ENCODE measurements at places on chromosomes 5 and 9.
A peak's percentile ranks its signal among the peaks of the same experiment; 100 is the strongest.

GRCh38 chr9:114060070-114060469, 18.0 kb downstream of the AMBP start:
- no peak for DNase-seq

DNA sequence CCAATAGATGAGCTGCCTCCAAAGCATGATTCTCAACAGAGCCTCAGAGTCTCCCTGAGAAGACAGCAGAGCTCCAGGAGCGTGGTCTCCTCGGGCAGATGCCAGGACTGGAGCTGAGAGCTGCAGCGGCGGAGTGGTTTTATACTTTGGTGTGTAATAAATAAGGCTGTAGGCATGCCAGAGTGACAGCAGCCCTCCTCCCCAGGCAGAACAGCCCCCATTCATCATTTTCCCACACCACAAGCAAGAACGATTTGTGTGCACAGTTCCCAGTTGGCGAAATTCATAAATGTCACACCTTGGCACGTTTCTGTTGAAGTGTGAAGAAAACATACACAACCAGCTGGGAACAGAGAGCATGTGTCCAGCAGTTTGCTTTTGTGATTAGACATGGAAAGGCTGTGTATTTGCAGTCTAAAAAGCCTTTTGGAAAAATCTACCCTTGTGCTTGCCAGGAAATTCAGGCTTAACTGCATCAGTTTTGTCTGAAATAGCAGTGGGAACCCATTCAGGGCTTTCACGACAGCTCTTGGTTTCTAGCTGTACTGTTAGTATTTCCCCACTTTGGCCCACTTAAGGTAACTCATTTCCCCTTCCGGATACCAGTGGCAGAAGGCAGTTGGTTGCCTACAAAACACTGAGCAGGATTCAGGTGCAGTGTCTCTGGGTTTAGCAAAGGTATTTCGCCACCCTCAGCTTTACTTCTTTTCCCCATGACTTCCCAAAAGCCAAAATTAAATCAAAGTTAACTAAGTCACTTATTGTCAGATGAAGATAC, at the start of gene C1QTNF3:
Gene C1QTNF3, minus strand, starts transcription at position 115 of the 778 bp plus-strand sequence. Its CDS starts 88 bp downstream, at position 27.
- no peak for DNase-seq

- no peak for DNase-seq
Measured at GRCh38 chr9:120109242-120109641, 470.7 kb downstream of the CDK5RAP2 start.

DNA sequence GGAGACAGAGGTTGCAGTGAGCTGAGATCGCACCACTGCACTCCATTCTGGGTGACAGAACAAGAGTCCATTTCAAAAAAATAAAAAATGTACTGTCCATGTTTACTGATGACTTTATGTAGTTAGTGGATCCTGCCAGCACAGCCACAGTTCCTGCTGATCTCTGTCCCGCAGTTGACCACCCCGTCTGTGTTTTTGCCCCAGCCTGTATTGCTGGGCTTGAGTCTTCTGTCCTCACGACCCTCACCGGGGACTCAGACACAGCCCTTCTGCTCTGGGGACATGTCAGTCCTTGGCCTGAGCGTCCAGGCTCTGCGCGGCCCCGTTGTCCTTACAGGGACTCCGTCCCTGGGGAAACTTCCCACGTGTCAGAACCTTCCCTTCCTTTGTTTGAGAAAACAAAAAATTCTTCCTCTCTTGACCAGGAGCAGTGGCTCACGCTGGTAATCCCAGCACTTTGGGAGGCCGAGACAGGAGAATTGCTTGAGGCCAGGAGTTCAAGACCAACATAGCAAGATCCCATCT, 14.5 kb downstream of the SURF6 start:
- DNase-seq = no peak

DNA sequence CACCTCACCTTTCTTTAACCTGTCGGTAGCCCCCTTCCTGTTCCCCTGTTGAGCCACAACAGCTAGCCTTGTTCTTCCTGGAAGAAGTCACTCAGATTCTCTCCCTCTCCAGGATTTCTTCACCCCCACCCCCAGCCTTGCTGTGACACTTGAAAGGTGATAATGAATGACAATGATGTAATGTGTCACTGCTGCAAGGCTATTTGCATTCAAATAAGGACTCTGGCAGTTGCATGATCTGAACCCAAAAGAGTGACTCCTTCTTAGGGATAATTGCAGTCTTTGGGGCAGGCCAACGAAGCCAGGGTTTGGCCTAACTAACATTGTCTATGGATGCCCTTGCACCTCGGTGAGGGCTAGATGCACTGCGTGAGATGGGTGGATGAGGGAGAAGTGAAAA, 154.4 kb upstream of the CLINT1 start:
- no peak for DNase-seq

GRCh38 chr9:75148561-75148960, 60.2 kb downstream of the OSTF1 start:
- peak; percentile 89 for DNase-seq

GRCh38 chr9:72464857-72465592, 56.4 kb upstream of the TMC1 start:
- DNase-seq = no peak

- no peak for DNase-seq
Measured at GRCh38 chr9:91150273-91150997, 211.3 kb downstream of the AUH start.

DNA sequence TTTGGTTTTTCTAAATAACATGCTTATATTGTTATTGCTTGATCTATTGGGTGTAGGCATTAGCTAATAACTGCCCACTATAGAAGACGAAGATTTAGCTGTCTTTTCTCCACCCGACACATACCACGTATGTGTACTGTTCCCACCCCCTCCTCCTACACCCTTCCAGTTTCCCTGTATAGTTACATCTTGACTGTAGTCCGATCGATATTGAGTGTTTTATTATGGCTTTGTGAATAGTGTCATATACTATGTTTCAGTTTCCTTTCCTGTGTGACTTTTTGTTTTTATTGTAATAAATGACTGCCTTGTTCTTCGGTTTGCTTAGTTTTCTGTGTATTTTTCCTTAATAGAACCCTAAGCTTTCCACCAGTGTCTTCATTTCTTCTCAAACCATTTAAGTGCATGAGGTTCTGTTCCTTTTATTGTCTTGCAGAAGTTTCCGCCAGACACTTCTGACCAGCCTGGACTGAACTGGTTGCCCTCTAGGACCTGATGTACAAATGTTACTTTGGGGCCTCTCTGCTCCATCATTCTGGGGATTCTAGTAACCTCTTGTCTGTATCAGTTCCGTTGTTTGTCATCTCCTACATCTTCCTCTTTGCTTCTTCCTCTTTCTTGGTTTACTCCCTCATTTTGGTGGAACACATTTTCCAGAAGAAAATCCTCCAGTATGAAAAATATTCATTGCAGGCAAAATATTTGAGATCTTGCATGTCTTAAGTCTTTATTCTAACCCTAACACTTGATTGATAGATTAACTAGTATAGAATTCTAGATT, 61.8 kb downstream of the PRKACG start:
- DNase-seq = peak; percentile 38

GRCh38 chr5:150206098-150206778, 16.4 kb downstream of the SLC6A7 start:
- DNase-seq = no peak

DNA sequence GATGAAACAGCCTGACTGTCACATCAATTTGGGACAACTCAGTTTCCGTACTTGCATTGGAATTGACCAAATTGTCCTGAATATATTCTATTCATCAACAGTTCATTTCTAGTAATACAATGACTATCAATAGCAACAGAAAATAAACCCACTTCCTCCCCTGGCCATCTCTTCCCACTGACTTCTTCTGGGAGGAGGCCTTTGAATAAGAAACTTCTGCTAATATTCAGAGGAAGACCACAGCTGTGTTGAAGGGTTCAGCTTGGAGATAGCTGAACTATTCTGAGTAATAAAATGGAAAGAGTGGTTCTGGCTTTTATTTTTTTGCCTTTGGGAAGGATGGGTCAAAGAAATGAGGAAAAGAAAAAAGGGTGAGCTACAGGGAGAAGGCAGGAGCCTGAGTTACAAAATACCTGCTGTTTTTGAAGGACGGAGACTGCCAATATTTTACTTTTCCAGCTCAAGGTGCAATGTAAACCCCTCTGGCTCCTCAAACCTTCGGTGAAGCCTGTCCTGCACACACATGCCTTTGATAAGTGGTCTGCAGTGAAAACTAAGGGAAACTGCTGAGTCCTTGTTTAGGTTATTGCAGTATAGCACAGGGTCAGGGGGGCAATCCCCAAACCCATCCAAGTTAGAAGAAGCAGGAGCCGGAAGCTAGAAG, 29.9 kb downstream of the FYB1 start:
- DNase-seq = peak; percentile 47

- DNase-seq = no peak
Measured at GRCh38 chr5:159353661-159354252, 23.5 kb upstream of the IL12B start.

DNA sequence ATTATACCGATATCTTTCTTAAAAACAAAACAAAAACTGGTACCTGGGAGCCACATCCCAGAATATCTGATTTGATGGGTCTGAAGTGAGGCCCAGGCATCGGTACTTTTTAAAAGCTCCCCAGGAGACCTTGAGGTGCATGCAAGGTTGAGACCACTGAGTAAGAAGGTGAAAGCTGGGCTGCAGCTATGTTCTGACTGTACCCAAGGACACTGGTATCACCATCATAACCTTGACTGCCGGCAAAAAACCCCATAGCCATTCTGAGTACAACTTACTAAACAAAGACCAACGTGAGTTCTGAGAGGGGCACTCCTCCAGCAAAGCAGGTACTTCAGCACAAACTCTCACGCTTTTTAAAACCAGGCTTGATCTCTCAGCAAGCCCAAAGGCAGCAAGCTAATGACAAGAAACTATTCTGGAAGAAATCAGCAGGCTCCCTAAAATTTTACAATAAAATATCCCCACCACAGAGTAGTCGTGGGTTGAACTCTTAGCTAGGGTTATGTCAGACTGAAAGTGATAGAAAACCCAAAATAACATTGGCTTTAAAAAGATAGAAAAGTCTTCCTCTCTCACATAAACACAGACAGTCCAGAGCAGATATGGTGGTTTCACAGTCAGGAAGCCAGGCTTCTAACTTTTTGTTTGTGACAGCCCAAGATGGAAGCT, 263.9 kb downstream of the SAXO1 start:
- no peak for DNase-seq

DNA sequence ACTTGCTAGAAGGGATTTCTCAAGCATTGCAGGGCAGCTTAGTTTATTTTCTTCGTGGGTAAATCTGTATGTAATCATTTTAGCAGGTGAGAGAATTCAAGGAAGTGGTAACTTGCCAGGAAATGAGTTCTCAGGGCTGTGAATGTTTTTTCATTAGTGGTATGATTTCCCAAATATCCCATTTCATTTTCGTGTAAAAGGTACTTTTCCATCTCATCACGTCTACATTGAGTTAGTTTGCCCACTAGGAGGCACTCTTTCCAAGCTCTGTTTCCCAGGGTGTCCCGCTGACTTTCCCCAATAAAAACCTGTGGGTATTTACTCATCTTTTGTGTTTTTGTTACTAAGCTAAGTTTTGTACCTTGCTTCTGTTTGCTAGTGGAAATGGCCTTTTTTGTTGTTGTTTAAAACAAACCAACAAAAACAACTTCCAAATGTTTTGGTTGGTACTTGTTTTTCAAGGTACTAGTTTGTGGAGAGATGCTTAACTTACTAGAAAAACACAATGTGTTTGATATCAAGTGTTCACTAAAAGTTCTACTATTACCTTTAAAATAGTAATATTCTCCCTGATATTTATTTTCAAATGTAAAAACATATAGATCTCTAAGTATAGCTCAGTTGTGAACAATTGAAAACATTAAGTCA, 373.6 kb downstream of the ADGRV1 start:
- DNase-seq = peak; percentile 45

DNA sequence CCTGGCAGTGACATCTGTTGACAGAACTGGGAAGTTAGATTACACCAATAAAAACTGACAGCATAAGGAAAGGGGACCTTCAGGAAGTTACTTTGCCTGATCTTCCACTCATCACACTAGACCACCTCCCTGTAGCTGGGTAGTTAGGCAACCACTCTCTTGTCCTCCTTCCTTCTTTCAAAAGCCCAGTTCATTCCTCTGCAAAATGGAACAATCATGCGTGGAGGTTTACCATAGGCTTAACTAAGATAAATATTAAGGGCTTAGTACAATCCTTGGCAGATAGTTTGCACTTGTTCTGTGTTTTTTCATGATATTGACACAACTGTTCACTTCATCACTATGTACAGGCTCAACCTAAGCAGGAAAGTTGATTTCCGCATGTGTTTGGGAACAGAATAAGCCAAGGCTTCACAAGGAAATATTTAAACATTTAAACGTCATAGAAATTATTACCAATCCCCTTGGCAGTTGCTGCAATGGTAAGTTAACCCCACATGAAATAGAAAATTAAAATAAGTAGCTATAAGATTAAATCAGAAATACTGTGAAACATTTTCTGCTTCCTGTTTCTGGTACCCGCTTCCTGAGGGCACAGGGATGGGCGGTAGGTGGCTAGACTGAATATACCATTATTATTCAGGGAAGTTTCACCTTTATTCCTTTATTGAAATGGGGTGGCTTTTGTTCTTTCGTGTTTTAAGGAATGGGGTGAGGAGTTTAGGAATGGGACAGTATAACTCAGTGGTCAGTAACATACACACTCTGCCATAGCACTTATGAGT, 9.9 kb upstream of the PTGER4 start:
- DNase-seq = no peak

GRCh38 chr5:115246361-115246991, 16.2 kb downstream of the PGGT1B start:
- DNase-seq = peak; percentile 33

GRCh38 chr5:66881480-66882161, 285.4 kb downstream of the MAST4 start:
- DNase-seq = no peak

DNA sequence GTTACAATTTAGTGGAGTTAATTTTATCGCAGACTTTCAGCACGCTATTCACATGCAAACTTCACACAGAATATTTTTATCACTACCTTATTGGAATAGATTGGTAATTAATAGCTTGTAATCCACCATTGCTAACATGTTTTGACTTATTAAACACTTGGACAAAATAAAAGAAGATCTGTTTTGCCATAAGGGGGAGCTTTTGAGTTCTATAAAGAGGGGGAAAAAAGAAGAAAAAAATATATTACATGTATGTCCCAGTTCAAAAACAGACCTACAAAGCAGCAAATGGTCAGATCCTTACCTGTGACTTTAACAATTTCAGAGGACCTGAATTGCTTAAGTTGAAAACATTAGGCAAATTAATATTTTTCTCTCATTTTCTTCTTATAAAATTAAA, 1.2 kb upstream of the PAPPA start:
- no peak for DNase-seq
